CD4-positive, alpha-beta T cell (primary cell): ENCODE measurements at places on chromosomes 5 and 9. TPM values are rescaled to one million over a fixed set of nuclear protein-coding genes. Genes with fewer than 3 reads are reported as not detected.
A peak's percentile ranks its signal among the peaks of the same experiment; 100 is the strongest.

DNA sequence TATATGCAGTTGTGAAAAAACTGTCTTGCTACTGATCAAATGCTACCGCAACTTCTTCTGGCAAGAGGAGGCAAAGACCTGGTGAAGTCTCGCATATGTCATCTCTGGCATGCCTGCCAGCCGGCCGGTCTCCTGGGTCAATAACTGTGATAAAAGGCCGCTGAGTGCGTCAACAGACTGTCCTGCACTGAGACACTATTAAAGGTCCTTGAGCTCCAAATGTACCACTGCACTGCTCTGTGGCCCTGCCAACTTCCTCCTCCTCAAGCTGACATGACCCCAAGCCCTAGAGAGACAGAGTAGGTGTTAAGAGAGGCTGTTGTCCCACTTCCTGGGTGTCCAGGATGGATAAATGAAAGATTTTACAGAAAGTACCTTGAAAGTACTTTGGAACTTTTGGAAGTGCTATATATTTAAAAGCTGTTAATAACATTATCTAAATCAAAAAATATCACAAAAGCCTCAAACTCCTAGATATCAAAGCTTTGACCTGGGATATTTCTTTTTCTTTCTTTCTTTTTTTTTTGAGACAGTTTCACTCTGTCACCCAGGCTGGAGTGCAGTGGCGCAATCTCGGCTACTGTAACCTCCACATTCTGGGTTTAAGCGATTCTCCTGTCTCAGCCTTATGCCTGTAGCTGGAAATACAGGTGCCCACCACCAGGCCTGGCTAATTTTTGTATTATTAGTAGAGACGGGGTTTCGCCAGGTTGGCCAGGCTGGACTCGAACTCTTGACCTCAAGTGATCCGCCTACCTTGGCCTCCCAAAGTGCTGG lies 31.5 kb downstream of the RAPGEF1 start:
- DNase-seq: peak; percentile 51

DNA sequence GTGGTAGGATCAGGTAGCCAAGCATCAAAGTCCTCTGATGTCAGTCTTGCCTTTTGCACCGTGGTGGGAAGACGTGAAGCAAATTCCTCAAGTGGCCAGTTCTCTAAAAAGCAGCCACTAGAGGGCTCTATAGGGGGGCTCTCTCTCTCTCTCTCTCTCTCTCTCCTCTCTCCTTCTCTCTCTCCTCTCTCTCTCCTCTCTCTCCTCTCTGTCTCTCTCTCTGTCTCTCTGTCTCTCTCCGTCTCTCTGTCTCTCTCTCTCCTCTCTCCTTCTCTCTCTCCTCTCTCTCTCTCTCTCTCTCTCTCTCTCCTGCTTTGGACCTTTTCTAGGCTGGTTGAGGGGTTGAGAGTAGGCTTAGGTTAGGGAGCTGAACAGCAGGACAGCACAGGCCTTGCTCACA lies 13.9 kb upstream of the OSMR start:
- no peak for DNase-seq

DNA sequence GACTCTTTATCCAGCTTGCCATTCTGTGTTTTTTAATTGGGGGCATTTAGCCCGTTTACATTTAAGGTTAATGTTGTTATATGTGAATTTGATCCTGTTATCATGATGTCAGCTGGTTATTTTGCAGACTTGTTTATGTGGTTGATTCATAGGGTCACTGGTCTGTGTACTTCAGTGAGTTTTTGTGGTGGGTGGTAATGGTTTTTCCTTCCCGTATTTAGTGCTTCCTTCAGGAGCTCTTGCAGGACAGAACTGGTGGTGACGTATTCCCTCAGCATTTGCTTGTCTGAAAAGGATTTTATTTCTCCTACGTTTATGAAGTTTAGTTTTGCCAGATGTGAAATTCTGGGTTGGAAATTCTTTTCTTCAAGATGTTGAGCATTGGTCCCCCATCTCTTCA lies 381.1 kb downstream of the MAN2A1 start:
- DNase-seq: no peak

GRCh38 chr9:25260046-25260445 lies 418.2 kb downstream of the TUSC1 start:
- DNase-seq: no peak

DNA sequence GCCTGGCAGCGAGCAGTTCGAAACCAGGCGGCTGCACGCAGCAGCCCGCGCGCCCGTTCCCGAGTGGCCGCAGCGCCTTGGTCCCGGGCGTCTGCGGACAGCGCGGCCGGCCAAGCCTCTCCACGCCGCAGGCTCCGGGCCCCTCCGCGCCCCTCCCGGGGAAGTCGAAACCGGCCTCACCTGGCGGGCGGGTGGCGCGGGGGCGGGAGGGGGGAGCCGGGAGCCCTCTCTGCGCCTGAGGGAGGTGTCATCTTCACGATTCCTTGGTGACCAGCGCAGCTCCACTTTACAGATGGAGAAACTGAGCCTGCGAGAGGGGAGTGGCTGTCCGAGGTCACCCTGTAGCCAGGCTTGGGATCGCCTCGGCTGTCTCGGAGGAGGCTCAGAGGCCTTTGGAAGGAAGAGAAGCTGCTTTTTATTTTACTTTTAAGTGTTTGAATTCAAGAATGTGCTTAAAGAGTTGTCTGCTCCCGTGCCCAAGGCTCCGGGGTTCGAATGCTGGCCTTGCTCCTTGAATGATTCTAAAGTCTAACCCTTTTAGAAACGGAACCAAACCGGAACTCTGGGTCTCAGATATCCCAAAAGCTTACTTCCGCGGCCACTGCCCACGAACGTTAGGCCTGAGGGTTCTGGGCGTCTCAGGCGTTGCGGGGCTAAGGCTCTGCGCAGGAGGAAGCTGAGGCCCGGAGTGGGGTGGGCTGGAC lies 662 bp downstream of the SUSD3 start:
- peak; percentile 45 for DNase-seq

The PCDHGB7 gene
- total RNA-seq: not detected

DNA sequence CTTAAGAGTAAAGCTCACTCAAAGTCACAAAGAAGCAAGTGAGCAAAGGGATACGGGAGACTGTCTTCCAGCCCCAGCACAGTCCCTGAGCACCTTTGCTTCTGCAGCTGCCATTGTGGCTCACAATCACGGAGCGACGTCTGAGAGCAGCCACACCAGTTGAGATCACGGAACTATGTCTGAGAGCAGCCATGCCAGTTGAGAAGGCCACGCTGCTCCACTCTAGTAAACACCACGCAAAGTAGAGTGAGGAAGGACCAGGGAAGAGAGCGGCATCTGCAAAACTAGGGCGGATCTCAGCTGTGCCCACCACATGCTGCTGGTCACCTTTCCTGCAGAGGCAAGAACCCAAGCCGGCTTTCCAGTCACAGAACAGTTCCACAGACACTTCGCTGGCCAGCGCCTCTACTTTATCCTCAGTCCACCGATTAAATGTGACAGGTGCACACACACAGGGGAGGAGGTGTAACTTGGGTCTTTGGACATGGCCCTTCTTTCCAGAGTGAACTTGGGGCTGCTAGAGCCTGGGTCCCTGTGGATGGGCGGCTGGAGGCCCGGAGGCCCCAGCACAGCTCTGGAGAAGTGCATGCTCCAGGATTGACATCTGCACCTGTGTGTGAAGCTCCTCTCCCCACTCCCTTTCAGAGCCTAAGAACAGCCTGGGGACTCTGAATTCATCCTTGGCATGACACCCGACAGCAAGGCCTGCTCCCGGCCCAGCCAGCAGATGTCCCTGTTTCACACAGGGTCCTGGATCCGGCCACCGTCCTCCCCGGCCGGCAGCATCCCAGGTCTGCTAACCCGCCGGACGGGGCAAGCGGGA lies 324.9 kb upstream of the IRX4 start:
- no peak for DNase-seq

DNA sequence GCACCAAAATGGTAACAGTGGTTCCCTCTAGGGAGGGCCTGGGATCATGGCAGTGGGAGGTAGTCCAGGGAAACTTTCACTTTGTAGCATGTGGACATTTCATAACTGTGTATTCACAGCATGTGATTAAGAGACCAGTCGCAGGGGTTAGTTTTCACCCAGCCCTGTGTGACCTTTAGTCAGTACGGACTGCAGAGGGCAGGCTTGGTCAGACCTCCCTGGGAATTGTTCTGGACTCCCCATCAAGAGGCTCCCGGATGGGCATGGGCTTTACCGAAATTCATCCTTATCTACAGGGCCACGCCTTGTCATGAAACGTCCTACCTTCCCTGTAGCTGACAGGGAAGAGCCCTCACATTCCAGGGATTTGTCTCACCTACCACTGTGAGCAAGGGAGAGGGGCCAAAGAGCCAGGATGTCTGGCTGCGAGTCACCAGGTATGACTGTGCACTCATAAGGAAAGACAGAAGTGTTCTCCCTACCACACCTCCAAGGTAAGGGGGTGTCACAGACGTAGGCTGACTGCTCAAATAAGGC lies 19.9 kb downstream of the GPX3 start:
- no peak for DNase-seq

The CDH6 gene
- not detected for total RNA-seq

GRCh38 chr9:98175028-98175569 lies 17.3 kb downstream of the CORO2A start:
- no peak for DNase-seq

DNA sequence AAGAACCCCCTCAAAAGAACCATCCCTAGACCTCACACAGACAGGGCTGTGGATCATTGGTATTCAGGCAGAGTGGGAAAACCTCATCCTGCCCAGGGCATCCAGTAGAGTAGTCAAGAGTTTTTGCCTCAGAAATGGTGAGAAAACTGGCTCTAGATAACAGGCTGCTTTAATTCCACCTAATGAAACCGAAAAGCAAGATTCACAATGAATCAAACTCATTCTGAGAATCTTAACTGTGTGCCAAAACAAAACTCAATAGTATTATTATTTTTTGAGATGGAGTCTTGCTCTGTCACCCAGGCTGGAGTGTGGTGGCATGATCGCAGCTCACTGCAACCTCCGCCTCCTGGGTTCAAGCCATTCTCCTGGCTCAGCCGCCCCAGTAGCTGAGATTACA lies 17.8 kb upstream of the NPM1 start:
- DNase-seq: no peak

GRCh38 chr5:76252437-76252836 lies 150.6 kb upstream of the IQGAP2 start:
- no peak for DNase-seq

DNA sequence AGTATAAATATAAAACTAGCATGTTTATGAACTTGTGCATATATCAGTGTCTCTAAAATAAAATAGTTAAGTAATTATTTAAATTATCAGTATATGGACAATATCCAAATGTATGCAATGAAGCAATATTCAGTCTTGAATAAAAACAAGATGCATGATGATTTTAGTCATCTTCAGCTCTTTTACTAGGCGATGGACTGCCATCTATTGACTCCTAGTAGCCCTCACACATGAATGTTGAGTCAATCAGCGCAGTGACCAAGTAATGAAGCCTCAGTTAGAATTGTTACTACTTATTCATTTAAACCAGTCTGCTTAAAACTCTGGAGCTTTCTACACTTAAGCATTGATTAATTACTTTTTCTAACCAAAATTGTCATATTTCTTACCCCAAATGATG lies 92.9 kb upstream of the GRHPR start:
- DNase-seq: no peak

DNA sequence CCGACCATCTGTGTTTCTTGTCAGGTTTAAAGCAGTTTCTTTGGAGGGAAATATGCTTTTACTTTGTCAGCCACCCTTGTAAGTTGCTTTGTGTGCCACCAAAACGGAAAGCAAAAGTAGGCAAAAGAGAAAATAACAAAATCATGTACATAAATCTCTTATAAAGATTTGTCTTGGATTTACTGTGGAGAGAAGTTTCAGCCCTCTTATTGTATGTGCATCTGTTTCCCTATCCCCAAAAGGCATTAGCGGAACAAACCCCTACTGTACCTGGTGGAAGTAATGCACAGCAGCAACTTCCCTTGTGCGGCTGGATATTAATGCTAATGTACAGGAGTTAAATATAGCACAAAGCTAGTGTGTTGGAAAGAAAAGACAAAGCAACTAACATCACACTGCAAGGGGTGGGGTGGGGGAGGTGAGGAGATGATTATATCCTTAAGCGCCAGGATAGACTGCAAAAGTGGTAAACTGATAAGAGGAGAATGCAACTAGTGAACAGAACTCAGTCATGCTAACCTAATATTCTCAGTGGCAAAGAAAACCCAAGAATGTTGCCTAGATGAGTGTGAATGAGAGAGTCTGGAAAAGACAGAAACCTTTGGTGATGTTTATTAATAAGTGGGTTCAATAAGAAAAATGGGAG lies 396.5 kb upstream of the MEF2C start:
- no peak for DNase-seq

DNA sequence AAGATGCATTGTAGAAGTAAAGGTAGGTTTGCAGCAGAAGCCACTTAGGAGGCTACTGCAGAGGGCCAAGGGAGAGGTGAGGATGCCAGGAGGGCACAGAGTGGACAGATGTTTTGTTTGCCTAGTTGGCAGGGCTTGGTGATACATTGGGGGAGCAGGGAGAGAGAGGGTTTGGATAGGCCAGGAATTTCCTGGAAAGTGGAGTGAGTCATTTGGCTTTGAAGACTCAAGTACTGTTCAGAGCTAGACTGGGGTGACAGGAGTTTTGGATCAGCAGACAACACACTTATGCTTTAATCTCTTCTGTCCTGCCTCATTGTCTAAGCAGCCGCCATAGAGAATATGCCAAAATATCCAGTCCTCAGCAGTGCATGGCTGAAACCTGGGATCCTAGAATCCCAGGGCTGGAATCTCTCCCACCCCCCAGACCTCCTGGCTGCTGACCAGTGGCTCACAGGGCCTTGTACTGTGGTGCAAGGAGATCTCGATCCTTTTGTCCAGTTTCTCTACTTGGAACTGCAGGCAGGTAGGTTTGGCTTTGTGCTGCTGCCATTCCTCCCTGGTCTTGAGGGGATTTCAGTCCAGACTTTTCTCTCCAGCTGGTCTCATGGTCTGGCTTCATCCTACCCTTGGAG lies 11.0 kb downstream of the TMEM268 start:
- DNase-seq: no peak

GRCh38 chr5:153598099-153598498 lies 107.6 kb downstream of the GRIA1 start:
- DNase-seq: no peak

DNA sequence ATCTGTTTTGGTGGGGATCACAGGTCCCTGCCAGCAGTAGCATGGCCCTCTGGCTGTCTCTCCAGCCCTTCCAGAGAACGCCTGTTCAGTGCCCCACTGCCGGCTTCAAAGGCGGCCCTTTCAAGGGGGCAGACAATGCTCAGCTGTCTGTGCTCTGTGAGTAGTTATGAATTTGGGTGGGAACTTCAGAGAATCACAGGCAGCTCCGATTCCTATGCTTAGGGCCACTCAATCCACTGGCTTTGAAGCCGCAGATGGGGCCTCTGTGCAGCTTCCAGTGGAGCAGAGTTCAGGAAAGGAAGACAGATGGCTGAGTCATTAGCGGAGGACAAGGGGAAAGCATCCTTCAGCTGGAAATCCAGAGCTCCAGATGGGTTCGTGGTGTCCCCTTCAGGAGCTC lies 42.4 kb downstream of the NKX2-5 start:
- DNase-seq: no peak
